Left lobe of liver (tissue), 2 donors: ENCODE measurements at places on chromosomes 1 and 21. TPM values are rescaled to one million over a fixed set of nuclear protein-coding genes. Genes with fewer than 3 reads are reported as not detected.
A peak's percentile ranks its signal among the peaks of the same experiment; 100 is the strongest.

DNA sequence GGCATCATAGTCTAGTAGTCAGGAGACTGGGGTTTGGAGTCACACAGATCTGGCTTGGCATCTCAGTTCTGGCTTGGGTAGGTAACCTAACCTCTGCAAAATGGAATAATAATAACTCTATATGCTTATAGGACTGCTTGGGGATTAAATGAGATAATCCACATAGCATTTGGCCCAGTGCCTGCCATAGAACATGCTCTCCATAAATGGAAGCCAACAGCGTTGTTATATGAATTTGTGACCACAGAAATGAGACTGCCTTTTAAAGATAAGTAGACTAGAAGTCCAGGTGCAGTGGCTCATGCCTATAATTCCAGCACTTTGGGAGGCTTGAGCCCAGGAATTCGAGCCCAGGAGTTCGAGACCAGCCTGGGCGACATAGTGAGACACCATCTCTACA, 4.0 kb upstream of the OPRD1 start:
- DNase-seq, result no peak

ZNF687 gene
- total RNA-seq, result 13.6 TPM

- DNase-seq, result peak; percentile 67
Measured at GRCh38 chr1:220873868-220874655, 5.2 kb upstream of the HLX start.

DNA sequence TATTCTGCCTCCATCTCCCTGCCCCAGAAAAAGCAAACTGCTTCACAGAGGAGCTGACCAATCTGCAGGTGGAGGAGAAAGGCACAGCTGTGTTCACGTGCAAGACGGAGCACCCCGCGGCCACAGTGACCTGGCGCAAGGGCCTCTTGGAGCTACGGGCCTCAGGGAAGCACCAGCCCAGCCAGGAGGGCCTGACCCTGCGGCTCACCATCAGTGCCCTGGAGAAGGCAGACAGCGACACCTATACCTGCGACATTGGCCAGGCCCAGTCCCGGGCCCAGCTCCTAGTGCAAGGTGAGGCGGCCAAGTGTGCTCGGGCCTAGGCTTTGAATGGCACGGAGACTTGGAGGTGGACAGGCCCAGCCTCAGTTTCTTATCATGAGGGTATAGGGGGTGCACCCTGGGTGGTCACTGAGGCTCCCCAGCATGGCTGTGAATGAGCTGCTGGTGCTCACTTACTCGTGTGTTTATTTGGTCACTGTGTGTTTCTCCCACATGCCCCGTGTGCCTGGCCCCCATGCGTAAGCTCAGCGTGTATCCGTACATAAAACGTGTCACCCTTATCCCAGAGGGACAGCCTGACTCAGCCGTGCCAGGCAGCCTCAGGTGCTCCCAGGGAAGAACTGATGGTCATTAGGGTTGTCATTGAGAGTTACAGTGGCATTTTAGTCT, 75.8 kb downstream of the OBSCN start:
- DNase-seq, result no peak
